CD4-positive, alpha-beta T cell treated with Interferon alpha-2 for 1 hour (primary cell): ENCODE measurements at places on chromosomes 5 and 9.

- no peak for DNase-seq
Observed at GRCh38 chr9:107299437-107299836, 16.4 kb downstream of the RAD23B start.

- DNase-seq = no peak
Observed at GRCh38 chr9:110013064-110013463, 194.9 kb downstream of the C9orf152 start.

DNA sequence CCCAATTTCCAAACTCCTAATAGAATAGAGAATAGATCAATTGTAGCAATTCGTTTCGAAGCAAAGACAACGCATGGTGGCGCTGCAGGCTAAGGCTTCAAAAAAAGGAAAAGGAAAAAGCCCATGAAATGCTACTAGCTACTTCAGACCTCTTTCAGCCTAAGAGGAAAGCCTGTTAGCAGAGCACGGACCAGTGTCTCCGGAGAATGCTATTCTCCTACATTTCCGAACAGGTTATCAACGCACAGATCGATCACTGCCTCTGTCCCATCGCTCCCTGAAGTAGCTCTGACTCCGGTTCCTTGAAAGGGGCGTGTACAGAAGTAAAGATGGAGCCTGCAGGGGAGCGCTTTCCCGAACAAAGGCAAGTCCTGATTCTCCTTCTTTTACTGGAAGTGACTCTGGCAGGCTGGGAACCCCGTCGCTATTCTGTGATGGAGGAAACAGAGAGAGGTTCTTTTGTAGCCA, at the start of gene PCDHB15:
Gene PCDHB15 (plus strand): TSS at position 146 of the 468 bp plus-strand sequence. CDS start 184 bp downstream, at position 330.
- peak; percentile 15 for DNase-seq

DNA sequence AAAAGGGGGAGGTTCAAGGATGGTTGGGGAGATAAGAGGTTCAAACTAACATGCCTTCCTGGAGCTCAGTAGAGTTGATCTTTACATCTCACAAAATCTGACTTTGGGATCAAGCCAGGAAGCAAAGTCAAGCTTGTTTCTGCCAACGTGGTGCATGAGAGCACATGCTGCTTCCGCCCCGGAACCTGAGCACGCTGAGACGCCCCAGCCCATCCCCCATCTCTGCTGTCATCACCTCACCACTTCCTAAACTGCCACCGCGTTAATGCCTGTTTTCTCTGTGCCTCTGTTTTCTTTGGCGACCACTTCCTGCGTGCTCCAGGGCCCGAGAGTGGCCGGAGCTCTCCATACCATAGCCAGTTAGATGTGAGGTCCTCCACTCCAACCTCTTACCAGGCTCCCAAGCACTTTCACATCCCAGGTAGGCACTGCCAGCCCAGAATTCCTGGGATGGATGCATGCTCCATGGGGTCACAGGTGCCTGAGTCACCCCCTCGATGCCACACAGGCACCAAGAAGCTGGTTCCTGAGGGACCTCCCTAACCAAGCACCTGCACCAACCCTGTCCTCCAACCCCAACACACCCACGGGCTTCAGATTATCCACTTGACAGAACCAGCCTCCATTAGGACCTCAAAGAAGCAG, 31.2 kb upstream of the AFAP1L1 start:
- DNase-seq = peak; percentile 71

GRCh38 chr5:171739271-171739670, 46.3 kb upstream of the SMIM23 start:
- DNase-seq = no peak

GRCh38 chr5:93723005-93723404, 18.4 kb downstream of the POU5F2 start:
- no peak for DNase-seq

- no peak for DNase-seq
Observed at GRCh38 chr9:134335061-134335460, 8.8 kb downstream of the RXRA start.

- DNase-seq = no peak
Observed at GRCh38 chr5:150214289-150214688, 24.4 kb downstream of the SLC6A7 start.

DNA sequence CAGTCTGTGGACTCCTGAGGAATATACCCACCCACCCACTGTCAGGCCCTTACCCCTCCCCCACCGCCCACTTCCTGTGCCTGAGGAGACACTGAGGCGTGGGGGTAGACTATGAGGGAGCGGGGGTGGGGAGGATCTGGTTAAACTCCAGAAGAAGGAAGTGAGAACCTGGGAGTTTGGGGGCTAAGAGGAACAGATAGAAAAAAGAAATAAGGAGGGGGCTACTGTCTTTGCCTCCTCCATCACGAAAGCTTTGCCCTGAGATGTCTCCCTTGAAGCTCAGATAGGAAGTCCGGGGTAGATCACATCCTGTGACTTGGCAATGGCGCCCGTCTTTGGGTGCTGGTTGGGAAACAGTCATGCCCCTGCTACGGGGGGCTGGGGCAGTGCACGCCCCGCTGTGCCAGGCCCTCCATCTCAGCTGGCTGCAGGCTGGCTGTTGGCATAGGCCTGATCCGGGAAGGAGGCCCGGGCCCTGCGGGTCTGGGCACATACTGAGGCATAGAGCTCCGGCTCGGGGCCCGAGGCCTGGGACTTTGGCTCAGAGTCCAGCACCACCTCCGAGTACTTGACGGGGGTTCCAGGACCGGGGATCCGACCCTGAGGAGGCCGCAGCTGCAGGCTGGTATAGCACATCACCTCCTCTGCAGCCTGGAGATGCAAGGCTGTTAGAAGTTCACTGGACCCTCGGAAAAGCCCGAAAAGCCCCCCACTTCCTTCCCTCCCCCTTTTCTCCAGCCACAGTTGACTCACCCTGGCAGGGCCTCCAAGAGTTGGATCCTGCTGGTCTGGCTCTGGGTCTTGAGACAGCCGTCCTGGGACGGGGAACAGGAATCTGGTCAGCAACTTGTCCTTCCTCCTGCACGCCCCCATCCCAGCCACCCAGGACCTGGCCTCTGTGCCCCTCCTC, 1.0 kb downstream of the SIT1 start:
- DNase-seq = peak; percentile 55

GRCh38 chr5:139652788-139653241, 4.7 kb downstream of the CXXC5 start:
- DNase-seq = no peak

DNA sequence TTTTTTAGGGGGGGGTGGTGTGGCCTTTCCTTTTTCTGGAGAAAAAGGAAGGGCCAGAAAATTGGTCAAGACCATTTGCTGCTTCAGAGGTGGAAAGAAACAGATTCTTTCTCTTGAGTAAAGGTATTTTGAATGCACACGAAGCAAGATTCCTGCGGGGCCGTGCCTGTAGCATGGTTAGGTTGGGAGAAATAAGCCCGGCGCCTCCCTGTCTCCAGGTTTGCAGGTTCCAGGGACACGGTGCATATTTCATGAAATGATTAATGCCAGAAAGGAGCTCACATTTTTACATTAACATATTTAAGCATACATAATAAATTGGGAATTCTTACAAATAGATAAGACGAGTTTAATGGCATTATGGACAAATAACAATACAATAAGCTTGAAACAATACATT, 409.5 kb upstream of the IRX1 start:
- no peak for DNase-seq

GRCh38 chr5:53766673-53767072, 206.2 kb downstream of the NDUFS4 start:
- no peak for DNase-seq

GRCh38 chr9:95742821-95743220, 132.7 kb upstream of the ERCC6L2 start:
- DNase-seq = no peak

DNA sequence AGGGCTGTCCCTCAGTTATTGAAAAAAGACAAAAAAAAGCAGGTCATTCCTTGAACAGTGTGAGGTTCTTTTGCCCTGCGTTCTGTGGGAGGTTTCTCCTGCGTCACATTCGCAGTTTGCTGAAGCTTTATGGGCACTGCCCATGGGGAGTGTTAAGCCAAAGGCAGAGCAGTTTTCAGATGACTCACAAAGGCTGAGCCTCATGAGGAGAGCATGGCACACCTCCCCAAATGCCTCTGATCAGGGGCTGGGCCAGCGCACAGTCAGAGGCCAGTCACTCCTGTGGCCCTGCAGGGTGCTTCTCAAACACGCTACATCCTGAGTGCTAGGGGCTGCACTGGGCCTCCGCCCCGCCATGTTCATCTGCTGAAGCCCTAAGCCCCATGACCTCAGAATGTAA, 38.4 kb downstream of the IRX1 start:
- no peak for DNase-seq
